Stimulated activated CD4-positive, alpha-beta T cell treated with anti-CD3 and anti-CD28 coated beads, Interleukin-1b, Interleukin-23, amount 100 ng/mL, for 1 hour (primary cell): ENCODE measurements at places on chromosomes 3 and 15.

- DNase-seq: no peak
Observed at GRCh38 chr3:17955411-17955810, 213.0 kb upstream of the TBC1D5 start.

DNA sequence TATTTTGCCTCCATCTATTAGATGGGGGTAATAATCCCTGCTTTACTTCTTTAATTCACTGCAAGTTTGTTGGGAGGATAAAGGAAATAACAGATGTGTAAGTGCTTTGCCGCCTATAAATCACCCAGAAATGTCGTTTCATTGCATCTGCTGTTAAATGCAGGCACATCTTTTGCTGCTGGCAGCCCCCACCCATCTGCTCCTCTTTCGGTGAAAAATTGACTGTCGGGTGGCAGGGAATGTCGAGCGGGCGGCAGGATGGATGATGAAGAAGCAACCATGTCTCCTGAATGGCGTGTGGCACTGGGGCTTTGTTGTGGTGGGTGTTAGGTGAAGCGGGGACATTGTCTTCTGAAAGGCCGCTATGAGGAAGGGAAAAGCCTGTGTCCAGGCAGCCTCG, 543 bp upstream of the REC114 start:
- DNase-seq: no peak

GRCh38 chr3:184949251-184949965, 137.4 kb downstream of the VPS8 start:
- DNase-seq: no peak

DNA sequence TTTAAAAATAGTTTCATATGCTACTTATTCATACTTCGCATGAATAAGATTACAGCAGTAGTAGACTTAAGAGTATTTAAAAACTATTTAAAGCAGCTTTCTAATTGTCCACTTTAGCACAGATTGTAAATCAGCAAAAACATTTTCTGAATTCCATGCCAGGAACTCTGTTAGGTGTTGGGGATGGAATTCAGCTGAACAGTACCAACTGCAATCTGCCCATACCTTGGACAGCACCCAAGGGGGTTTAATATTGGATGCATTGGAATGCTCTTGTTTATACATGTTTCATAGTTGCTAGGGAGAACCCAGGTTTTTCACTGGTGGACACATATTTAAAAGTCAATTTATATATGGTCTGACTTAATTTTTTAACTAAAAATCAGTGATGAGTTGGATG, 74.8 kb downstream of the PPM1L start:
- no peak for DNase-seq

- DNase-seq: no peak
Observed at GRCh38 chr15:31498756-31499155, 172.1 kb downstream of the KLF13 start.

GRCh38 chr3:140093742-140094141, 158.8 kb downstream of the CLSTN2 start:
- no peak for DNase-seq

GRCh38 chr3:103308921-103309320, 874.1 kb downstream of the ZPLD1 start:
- DNase-seq: no peak

DNA sequence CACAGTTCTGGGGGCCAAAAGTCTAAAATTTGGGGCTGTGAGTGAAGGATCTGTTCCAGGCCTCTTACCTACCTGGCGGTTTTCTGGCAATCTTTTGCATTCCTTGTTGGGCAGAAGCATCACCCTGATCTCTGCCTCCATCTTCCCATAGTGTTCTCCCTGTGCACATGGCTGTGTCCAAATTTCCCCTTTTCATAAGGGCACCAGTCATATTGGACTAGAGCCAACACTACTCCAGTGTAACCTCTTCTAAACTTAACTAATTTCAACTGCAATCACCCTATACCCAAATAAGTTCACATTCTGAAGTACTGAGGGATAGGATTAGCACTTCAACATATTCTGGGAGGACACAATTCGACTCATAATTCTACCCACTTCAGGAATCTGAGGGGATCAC, 85.0 kb downstream of the CCNL1 start:
- no peak for DNase-seq

DNA sequence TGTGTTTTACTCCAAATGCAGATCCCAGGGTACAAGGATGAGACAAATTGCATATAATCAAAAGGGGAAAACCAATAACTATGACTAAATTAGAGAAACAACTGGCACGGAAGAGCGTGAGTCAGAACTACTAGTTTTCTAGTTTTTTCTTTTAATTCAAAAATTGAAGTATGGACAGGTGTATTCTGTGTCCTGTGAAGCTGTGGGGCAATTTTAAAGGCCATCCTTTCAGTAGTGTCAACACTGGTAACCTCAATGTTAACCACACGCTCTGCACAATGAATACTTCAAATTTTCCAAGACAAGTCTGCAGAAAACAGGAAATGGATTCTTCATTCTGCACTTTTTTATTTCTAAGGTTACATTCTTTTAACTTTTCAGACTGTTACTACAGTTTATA, 32.5 kb upstream of the GOLGA8A start:
- no peak for DNase-seq

DNA sequence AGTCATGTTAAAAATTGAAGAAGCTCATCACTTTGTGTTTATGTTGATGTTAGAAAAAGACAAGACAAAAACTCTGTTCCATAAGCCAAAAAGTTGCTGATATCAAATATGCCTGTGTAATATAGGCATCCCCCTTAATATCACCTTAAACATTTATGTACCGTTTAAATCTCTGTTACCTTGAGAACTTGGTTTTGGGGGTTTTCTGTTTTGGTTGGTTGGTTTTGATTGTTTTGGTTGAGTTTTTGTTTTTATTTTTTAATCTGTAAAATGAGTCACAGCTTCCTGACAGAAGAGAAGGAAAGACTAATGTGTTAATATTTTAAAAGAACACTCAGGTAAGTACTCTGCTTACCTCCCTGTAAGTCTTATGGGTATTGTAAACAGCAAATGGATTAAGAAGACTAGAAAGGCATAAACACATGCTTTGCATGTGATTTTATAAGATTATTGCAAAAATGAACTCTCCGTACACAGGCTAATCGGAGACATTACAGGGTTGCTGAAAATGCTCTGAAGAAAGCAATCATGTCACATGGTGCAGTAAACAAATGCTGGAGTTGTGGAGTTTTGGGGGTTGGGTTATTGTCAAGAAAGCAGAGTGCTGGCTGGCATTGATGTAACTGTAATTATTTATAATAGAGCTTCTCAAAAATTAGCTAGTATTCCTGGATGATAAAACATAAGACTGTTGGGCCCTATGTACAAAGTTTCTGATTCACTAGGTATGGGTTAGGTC, 69.5 kb upstream of the MBNL1 start:
- DNase-seq: no peak

DNA sequence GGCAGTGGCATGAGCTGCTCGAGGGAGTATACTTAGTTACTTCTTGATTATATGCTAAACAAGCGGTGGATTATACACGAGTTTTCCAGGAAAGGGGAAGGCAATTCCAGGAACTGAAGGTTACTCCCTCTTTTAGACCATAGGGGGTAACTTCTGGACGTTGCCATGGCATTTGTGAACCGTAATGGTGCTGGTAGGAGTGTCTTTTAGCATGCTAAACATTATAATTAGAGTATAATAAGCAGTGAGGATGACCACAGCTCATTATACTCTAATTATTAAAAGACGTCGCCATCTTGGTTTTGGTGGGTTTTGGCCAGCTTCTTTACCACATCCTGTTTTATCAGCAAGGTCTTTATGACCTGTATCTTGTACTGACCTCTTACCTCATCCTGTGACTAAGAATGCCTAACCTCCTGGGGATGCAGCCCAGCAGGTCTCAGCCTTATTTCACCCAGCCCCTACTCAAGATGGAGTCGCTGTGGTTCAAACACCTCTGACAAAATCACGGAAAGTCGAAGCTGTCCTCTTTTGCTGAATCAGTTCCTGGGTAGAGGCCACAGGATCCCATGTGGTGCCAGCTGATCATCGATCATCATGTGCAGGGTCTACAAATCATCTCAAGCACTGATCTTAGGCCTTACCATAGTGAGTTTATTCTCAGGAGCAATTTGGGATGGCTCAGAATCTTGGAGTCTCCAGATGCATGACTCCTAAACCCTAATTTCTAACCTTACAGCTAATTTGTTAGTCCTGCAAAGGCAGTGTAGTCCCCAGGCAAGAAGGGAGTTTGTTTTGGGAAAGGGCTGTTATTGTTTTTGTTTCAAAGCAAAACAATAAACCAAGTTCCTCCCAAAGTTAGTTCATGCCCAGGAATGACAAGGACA, 149.1 kb downstream of the TJP1 start:
- no peak for DNase-seq

DNA sequence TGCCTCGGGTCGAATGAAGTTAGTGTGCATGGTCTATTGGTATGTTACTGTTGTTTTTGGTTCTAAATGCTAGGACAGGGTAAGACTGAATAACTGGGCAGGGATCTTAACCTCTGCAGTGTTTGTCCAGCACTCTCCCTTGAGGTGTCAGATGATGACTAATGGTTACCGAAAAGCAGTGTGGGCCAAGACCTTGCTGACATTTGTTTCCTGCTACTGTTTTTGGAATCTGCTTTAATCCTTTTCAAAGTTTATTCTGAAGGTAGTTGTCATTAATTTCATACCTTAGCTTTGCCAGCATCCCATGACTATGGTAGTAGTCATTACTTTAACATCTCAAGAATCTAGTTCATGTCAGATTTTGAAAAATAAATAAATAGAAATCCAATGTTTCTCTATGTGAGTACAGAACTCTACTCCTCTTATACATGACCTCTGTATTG, 117.0 kb downstream of the P3H2 start:
- DNase-seq: no peak
